Left hindlimb (tissue), 1 donor: ENCODE measurements at places on chromosomes 5 and 9.
A peak's percentile ranks its signal among the peaks of the same experiment; 100 is the strongest.

- DNase-seq = no peak
Observed at GRCh38 chr9:114452219-114453165, 52.8 kb downstream of the WHRN start.

- DNase-seq = no peak
Observed at GRCh38 chr5:19855453-19855852, 132.5 kb downstream of the CDH18 start.

GRCh38 chr5:54794135-54794975, 191.0 kb downstream of the ESM1 start:
- peak; percentile 36 for DNase-seq

DNA sequence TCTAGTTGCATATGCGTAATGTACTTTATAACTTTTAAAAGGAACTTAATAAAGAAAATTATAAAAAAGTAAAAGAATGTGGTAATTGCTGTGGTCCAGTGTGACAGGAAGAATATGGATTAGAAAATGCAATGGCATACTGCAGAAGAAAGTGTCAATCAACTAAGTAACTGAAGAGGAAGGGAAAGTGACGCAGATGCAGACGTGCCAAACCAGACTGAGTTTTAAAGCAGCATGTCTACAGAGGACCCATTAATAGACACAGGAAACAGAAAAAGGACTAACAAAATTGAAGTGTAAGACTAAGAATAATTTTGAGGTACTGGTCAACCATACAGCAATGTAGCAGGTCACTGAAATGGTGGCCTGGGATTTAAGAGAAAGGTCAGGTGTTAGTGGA, 73.3 kb downstream of the DPYSL3 start:
- no peak for DNase-seq

DNA sequence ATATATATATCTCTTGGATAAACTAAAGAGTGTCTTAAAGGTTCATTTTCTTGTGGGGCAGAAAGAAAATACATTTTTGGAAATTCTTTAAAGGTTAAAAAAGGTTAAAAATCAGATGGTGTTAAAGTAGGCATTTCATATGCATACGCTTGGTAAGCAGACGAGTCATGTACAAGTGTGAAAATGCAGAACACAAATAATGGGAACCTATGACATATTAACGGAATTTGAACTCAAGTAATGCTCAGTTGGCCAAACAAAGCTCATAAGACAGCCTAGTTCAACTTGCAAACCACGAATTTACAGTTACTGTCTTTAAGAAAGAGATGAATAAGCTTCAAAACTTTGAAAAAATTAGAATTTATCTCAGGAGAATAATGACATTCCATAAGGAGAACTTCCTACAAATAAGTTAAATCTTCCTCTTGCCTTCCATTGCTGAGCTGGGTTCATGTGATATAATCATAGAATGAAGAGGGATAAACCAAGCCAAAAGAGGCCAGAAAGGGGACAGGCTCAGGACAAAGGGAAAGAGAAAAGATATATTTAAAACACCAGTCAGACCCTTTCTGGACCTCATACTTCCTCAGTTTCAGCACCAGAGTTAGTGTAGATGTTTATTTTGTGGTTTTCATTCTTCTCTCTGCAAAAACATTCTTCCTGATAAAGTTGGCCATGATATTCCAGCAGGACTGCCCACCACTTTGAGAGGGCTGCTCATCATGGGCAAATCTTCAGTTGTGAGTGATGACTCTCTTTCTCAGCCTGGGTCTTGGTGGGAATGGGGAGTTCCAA, 256.7 kb upstream of the CD180 start:
- no peak for DNase-seq

DNA sequence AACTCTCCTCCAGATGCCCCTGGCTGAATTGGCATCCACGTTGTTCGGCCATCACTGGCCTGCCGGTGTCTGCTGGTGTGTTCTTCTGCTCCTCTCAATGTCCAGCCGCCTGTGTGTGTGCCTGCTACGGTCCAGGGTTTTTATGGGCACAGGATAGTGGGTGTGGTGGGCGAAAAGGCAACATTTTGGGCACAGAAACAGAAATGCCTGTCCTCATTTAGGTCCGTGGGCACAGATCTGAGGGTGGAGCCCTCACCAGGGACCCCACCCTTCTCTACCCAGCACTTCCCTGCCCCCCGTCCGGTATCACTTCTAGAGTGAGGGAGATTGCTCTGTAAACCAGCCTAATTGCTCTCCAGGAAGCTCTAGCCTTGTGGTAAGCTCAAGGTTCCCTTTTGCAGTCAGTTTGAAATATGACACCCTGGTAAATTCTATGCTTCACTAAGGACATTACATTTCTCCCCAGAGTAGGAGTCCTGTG, 410.1 kb downstream of the MAT2B start:
- DNase-seq = no peak

- no peak for DNase-seq
Observed at GRCh38 chr5:31663519-31663918, 24.6 kb downstream of the PDZD2 start.
